ENCODE measurements at places on chromosomes 13 and 19. TPM values are rescaled to one million over a fixed set of nuclear protein-coding genes. Genes with fewer than 3 reads are reported as not detected.

ACER1 gene
- total RNA-seq, result not detected

FAM124A gene
- total RNA-seq, result 37.9 TPM

GRK1 gene
- total RNA-seq, result not detected

MEGF8 gene
- 20.3 TPM for total RNA-seq

AXL gene
- total RNA-seq, result 12.7 TPM

RGCC gene
- 3.6 TPM for total RNA-seq

MYO1F gene
- 0.36 TPM for total RNA-seq

DMKN gene
- 2.0 TPM for total RNA-seq

ZNF28 gene
- 17.9 TPM for total RNA-seq

NUP58 gene
- total RNA-seq, result 56.0 TPM

SSBP4 gene
- 65.4 TPM for total RNA-seq

IGFL1 gene
- not detected for total RNA-seq

FOXO1 gene
- 15.3 TPM for total RNA-seq

SAFB2 gene
- 28.0 TPM for total RNA-seq

AKT1S1 gene
- 8.3 TPM for total RNA-seq

ZNF536 gene
- total RNA-seq, result 2.5 TPM

NOTCH3 gene
- 2.0 TPM for total RNA-seq

MISP gene
- total RNA-seq, result 0.36 TPM

CRB3 gene
- total RNA-seq, result not detected

ZNF221 gene
- total RNA-seq, result 7.9 TPM

GRIK5 gene
- total RNA-seq, result under 0.01 TPM

BCAM gene
- total RNA-seq, result 5.5 TPM

CASP14 gene
- not detected for total RNA-seq

SERPINE3 gene
- not detected for total RNA-seq

Data from melanocyte of skin (primary cell).